ENCODE measurements at places on chromosomes 2 and 18.

DNA sequence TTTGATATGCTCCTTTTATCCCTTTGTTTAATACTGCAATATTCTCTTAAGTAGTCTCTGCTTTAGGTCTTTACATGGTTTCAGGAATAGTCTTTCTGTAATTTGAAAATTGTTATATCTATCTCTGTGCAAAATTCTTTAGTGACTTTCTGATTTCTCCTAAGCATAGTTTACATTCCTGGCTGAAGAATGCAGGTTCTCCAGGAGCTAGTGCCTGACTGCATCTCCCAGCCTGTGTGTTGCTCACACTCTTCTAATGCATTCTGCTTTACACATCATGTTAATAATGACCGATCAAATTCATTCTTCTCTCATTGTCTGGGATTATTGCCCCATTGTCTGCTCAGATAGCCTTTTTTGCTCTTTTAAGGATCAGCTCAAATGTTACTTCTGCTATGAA is 1349.2 kb downstream of the DSC3 start:
- DNase-seq, result no peak

- no peak for DNase-seq
These were observed 40.5 kb downstream of the CYP20A1 start for GRCh38 chr2:203279288-203279687.

DNA sequence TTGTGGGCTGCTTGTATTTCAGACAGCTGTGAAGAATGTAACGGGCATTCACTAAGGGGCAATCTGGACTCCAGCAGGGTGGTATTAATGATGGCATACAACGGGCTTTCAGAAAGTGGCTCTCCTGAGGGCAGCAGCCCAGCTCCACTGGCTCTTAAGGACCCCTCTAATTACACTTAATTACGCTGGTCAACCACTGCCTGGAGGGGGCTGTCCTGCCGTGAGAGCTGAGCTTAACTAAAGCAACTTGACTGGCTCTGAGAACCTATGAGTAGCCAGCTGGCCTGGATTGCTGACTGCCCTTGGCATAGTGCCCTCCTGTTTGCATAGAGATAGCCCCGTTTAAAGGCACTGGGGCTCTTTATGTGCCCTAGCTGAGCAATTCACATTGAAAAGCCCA is 3.8 kb downstream of the LIPG start:
- DNase-seq, result no peak

DNA sequence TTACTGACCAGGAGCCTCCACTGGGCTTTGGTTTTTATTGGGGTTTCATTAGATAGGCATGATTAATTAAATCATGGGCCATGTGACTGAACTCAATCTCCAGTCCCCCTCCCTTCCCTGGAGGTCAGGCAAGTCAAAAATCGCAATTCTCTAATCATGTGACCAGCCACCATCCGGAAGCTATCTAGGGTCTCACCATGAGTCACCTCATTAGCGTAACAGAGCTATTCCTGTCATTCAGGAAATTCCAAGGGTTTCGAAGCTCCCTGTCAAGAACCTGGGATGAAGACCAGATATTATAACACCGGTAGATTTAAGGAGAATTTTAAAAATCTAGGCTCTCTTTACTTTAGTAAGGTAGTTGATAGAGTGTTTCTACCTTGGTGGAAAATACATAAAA is 180.3 kb upstream of the TCF4 start:
- DNase-seq, result no peak

- no peak for DNase-seq
These were observed 218.6 kb downstream of the KLHL29 start for GRCh38 chr2:23603581-23603980.

GRCh38 chr18:8882632-8883408 is 177.5 kb downstream of the MTCL1 start:
- no peak for DNase-seq

- DNase-seq, result no peak
These were observed 37.3 kb upstream of the XPO1 start for GRCh38 chr2:61575447-61575859.

DNA sequence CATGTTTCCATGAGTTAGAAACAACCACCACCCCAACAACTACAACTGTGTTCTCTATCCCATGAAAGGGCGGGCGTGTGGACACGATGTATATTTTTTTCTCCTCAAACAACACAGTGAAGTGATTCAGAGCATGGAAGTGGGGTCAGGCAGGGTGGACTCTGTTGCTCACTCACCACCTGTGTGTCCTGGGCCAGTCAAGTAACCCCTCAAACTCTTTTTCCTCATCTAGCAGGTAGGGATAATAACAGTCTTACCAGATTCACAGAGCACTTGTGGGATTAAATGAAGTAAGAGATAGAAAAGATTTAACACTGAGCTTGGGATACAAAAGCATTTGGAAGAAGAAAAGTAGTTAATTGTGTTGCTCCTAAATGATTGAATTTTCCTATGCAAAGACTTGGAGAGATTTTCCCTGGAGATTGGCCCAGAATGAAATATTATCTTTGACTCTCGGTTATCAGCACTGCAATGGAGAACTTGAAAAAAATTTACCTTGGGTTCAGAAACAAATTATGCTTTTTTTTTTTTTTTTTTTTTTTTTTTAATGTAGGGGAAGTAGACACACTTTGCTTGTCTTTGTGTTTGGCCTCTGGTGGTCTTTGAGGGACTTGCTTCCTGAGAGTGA is 161.9 kb upstream of the EPAS1 start:
- DNase-seq, result no peak

DNA sequence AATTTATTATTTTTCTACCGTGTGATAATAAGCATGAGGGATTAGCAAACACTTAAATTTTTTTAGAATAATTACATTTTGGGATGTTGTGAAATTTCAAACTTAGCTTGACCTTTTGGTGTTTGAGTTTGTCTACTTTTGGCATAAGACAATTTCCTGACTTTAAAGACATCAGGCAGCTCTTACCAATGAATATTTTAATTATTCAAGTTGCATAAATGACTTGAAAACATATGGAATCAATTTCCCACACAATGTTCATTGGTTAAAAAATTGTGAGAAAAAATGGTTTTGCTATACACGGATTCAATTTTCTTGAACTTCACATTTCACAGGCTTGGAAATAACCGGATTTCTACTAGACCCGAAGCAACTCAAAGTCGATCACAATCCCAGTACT is 243.4 kb downstream of the IKZF2 start:
- DNase-seq, result no peak

DNA sequence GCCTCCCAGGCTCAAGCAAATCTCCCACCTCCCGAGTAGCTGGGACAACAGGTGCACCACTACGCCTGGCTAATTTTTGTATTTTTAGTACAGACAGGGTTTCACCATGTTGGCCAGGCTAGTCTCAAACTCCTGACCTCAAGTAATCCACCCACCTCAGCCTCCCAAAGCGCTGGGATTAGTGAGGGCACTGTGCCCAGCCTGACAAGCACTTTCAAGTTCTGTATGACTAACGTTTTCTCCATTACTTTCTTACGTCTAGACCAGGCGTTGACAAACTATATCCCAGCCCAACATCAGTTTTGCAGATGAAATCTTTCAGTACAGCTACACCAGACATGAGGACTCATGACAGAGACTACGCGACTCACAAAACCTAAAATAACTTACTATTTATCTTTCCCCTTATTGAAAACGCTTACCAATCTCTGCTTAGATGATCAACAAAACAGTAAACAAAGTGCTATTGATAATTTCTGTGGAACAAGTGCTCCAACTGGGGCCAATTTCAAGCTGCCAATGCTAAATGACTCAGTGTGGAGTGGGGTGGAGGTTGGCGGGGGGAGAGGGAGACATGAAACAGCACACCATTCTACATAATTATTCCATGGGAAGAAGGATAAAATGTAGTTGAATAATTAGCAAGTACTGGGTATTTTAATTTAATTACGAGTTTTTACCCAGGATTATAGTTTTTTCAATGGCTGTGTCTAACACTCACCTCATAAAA is 59.1 kb downstream of the SAP130 start:
- no peak for DNase-seq

DNA sequence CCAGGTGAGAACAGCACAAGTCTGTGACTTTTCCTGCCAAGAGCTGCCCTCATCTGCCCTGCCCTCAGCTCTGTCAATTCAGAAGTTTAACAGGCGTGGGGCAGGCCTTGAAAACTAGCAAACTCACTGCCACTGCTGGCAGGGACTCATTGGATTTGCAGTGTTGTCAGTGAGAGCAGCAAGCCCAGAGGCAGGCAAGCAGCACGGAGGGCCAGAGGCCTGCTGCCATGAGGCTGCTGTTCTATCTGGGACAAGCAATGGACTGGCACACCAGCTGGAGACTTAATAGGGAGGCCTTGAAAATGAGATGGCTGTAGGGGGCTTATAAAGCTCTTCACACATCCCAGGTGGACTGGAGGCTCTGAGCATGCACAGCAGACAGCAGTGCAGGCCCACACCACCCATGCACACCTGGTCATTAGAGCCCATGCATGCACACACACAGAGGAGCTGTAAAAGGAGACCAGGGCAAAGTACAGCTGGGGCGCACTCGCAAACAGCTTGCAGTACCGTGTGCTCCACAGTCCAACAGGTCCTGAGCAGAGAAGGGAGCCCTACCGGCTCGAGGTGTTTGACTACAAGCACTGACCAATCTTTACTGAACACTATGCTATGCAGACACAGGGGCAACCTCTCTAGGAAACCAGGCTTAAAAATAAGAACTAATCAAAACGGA is 28.7 kb downstream of the MGAT4A start:
- no peak for DNase-seq

- peak; percentile 64 for DNase-seq
These were observed 29.5 kb upstream of the ODC1 start for GRCh38 chr2:10477443-10478297.

GRCh38 chr2:235343156-235343774 is 150.6 kb upstream of the AGAP1 start:
- no peak for DNase-seq

- DNase-seq, result no peak
These were observed 131.0 kb downstream of the DPP4 start for GRCh38 chr2:161943011-161943410.

DNA sequence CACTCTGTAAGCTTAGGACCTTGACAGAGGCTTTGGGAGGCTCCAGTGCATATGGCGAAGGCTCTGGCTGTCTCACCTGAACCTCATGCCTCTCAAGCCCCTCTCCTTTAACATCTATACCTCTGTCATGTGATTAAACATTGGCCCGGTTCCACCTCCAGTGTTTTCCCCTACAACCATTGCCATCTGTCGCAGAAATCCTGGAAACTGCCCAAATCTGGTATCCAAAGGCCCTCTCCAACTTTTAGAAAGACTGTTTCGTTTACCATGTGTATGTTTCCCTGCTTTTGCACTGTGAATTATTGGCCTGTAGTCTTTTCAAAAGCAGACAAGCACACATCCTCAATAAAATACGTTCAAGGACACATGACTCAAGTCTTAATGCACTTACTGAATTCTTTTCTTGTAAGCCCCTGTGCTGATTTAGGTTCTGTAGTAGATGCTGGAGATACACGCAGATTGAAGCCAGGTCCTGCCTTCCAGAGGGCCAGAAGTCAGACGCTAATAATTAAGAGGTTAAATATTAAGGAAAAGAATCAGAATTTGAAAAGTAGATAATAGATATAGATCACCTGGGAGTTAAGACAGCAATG is 386.4 kb upstream of the SLC14A2 start:
- no peak for DNase-seq

- no peak for DNase-seq
These were observed 45.8 kb downstream of the AGFG1 start for GRCh38 chr2:227517724-227518123.

- no peak for DNase-seq
These were observed 45.6 kb downstream of the MTCL1 start for GRCh38 chr18:8750954-8751415.

DNA sequence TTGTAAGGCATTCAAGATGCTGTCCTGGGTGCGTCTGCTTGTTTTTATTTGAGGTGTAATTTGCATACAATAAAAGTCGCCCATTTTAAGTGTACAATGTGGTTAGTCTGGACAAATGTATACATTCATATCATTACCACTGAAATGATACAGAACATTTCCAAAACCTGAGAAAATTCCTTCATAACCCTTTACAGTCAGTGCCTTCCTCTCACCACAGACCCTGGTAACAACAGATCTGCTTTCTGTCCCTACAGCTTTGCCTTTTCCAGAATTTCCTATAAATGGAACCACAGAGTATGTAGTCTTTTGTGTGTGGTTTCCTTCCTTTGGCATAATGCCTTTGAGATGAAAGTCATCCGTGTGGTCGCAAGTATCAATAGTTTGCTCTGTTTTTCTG is 45.8 kb upstream of the NFU1 start:
- DNase-seq, result no peak

DNA sequence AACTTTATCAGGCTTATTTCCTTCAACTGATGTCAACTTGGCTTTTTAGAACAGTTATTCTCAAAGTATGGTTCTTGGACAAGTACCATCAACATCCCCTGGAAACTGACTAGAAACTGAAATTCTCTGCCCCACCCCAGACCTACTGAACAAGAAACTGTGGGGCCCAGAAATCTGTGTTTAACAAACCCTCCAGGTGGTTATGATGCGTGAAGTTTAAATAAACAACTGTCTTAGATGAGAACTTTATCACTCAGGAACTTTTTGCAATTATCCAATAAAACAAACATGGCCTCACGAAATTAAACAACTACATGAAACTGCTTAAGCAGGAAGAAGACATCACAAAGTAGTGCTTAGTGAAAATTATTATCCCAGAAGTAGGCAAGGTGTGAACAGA is 4.4 kb downstream of the HIBCH start:
- DNase-seq, result no peak

- DNase-seq, result no peak
These were observed 286.3 kb upstream of the FN1 start for GRCh38 chr2:215722125-215722524.

DNA sequence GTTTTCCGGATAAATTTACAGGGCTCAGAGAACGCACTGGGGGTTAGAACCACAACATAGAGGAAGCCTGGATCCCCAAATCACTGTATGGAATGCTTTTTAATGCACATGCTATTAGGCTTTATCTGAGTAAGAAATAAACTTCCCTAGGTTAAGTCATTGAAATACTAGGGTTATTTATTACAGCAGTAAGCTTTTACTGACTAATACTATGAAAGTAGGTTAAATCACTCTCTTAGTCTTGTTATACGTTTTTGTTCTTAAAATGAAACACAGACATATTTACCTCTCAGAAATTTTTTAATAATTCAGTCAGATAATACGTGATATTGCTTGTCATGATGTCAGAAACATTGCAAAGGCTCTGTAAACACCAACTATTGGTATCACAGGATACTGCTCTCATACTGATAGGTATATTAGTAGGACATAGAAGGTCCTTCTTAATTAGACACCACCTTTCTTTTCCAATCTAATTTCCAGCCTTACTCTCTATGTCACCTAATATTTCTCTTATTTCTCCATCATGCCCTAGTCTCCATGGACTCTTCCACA is 162.7 kb upstream of the NYAP2 start:
- DNase-seq, result no peak

- no peak for DNase-seq
These were observed 1.3 kb downstream of the RAB10 start for GRCh38 chr2:26035090-26035743.

- no peak for DNase-seq
These were observed 8.7 kb upstream of the TGIF1 start for GRCh38 chr18:3441290-3441689.

GRCh38 chr2:32633040-32633439 is 5.2 kb downstream of the TTC27 start:
- no peak for DNase-seq
